T-helper 2 cell (primary cell): ENCODE measurements at places on chromosomes 11 and 22.

GRCh38 chr11:26096451-26096850 lies 235.5 kb upstream of the ANO3 start:
- no peak for DNase-seq

DNA sequence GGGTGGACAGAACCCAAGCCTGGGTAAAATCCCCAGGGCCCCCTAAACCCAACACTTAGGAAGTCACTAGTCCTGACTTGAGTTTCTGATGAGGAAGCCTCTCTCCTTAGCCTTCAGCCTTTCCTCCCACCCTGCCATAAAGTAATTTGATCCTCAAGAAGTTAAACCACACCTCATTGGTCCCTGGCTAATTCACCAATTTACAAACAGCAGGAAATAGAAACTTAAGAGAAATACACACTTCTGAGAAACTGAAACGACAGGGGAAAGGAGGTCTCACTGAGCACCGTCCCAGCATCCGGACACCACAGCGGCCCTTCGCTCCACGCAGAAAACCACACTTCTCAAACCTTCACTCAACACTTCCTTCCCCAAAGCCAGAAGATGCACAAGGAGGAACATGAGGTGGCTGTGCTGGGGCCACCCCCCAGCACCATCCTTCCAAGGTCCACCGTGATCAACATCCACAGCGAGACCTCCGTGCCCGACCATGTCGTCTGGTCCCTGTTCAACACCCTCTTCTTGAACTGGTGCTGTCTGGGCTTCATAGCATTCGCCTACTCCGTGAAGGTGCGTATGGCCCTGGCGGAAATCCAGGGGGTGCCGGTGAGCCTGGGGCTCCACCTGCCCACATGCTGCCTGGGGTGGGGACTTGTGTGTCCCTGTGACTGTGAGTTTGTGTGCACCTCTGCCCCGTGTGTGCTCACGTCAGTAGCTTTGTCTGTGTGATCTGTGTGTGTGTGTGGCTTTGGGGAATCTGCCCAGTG lies at the start of gene IFITM1:
TSS of gene IFITM1 (plus strand) at position 254 of the 767 bp plus-strand sequence. CDS start at position 385, 131 bp downstream.
- peak; percentile 74 for DNase-seq

DNA sequence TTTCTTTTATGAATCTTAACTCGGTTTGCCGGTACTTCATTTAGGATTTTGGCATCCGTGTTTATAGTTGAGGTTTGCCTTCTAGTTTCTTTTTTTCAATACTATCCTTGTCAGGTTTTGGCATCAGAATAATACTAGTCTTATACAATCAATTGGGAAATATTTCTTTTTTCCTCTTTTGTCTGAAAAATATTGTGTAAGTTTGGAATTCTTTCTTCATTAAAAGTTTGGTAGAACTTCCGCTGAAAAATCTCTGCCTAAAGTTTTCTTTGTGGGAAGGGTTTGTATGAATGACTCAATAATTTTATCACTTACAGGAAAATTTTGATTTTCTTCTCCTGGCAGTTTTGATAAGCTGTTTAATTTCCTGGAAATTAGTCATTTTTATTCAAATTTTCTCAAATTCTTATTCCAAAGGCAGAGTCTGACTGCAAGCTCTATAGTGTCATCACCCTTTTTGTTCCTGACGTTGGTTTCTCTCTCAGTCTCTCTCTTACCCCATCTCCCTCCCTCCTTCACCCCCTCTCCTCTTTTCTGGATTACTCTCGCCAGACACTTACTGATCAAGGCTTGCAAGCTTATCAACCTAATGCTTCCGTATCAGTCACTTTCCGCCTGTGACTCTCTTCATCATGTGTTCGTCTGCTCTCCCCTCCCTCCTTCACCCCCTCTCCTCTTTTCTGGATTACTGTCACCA lies 555.7 kb downstream of the TBC1D22A start:
- DNase-seq = no peak

- DNase-seq = no peak
These were observed 330.0 kb downstream of the DDX10 start for GRCh38 chr11:108994887-108995286.

DNA sequence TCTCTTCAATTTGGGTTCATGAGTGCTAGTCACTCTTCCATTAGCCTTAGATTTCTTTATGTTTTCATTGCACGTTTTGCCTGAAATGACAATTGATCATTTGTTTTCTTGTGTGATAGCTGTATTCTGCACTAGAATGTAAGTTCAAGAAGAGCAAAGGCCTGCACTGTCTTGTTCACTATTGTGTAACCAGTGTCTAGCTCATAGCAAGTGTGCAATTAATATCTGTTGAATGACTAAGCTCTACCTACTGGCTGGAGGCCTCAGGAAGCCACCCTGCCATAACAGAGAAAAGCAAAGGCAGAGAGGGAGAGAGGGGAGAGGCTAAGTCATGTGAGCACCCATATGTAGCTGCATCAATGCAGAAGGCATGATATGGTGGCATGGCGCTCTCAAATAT lies 292.8 kb upstream of the SYN3 start:
- DNase-seq = no peak

- no peak for DNase-seq
These were observed 40.0 kb downstream of the TECTA start for GRCh38 chr11:121141066-121141465.

DNA sequence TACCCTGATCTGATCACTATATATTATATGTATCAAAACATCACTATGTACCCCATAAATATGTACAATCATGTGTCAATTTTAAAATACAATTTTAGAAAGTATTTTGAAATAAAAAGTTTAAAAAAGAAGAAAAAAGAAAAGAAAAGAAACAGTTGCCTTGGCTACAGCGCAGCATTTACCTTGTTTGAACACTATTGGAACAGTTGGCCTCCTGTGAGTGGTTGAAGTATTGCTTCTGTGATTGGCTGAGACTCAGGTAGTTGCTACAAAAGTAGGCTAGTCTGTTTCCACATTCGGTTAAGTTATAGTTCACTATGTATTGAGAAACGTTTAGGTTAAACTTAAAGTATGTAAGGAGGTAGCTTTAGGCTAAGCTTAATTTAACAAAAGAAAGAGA lies 7.9 kb upstream of the DTX4 start:
- no peak for DNase-seq

DNA sequence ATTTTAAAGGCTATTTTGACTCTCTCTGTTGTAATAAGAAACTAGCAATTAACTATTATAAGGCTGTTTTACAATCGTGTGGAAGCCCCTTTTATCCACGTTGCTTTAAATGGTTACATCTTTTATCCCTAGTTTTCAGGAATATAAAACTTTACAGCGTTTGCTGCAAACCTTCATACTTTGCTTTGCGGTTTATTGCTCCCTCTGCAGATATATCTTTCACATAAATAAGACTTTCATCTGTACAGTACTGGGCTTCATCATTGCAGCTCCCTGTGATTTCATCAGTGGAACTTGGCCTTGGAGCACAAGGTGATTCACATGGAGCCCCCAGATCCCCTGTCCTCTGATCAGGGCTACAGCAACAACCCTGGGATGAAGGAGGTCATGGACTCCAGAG lies 25.6 kb downstream of the HTR3A start:
- DNase-seq = no peak

GRCh38 chr11:64778223-64778472 lies 194 bp downstream of the SF1 start:
- no peak for DNase-seq

GRCh38 chr11:125301346-125301745 lies 136.8 kb downstream of the PKNOX2 start:
- DNase-seq = no peak
